ENCODE measurements at places on chromosomes 7 and 10. TPM values are rescaled to one million over a fixed set of nuclear protein-coding genes. Genes with fewer than 3 reads are reported as not detected.

OR9A2 gene
- not detected for polyA plus RNA-seq

TMEM130 gene
- 3.9 TPM for polyA plus RNA-seq

DNA sequence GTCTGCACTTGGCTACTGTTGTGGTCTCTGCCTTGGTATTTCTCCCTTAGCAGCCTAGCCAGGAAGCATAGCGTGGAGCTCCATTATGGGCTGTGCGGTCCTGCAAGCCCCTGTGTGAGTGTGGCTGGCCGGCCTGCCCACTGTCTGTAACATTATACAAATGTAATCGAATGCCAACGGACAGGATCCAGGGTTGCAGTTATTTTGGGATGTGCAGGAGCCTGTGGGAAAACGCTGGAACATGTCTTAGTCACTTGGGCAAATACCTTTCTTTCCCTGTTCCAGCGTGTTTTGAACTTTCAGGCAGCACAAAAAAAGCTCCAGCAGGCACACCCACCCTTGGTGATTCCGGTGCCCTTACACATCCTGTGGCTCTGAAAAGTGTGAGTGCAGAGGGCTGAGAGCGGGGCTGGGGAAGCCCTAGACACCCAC lies 29.5 kb downstream of the BAG3 start:
- DNase-seq: no peak

- DNase-seq: no peak
These were observed 8.3 kb upstream of the GNAT3 start for GRCh38 chr7:80520199-80520598.

Data from right renal pelvis (tissue), 4 donors.